Activated gamma-delta T cell (primary cell): ENCODE measurements at places on chromosomes 11 and 22.

DNA sequence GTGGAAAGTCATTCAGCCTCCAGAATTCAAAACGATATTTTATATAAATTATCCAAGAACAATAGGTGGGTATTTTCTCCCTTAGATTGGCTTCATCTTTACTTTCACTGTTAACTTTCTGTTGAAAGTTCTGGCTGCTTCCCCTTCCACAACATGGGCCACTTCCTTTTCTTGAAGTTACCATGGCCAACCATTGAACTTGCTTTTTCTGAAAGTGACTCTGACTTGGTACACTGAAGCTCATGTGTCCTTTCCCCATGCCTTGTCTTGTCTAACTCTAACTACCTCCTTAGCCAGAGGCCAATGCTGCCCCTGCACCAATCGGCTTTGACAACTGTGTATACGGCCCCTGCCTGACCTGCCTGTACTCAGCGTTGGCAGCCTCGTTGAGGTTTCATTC, 225.2 kb downstream of the FAT3 start:
- no peak for DNase-seq

DNA sequence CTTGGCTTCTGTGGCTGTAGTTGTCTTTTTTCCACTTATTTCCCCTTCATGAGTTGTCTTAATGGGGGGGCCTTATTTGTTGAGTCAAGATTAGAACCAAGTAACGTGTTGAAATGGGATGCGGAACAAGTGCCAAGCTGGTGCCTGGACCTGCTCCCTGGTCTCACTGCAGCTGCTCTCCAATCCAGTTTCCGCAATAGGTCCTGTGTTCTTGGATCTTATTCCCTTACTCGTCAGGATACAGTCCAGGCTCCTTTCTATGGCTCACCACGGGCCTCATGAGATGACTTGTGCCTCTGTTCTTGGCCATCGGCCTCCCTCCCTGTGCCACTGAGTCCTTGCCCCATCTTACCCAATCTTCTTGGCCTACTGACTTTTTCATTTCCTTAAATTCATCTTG, 159.6 kb upstream of the CADM1 start:
- no peak for DNase-seq

DNA sequence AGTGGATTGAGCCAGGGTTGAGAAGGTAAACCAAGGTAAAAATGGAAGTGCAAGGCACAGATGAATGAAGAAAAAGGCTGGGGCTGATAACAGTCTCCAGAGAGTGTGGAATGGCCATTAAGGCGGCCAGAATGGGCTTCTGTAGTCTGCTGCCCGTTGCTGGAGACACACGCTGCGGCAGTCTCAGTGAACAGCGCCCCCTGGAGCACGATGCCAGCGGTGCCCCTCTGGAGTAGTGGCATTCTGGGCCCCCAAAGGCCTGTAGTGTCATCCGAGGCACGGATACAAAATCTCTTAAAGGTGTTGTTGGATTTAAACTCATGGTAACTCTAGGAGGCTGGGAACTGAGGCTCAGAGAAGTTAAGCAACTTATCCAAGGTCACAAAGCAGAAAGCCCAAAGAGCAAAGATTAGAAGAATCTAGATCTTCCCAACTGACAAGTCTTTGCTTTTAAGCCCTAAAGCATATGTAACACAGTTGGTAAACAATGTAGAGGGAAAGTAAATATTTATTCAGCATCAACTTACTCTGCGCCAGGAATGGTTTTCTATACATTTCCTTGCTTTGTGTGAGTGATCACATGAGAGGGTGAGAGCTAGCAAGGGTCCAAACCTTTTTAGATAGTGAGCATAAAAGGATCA, 18.2 kb downstream of the KCNJ1 start:
- peak; percentile 23 for DNase-seq

GRCh38 chr11:128587415-128587814, at the start of gene ETS1:
TSS of gene ETS1 (minus strand) at chr11:128587558. CDS start at chr11:128573130, 14,428 bp downstream.
- DNase-seq: no peak

DNA sequence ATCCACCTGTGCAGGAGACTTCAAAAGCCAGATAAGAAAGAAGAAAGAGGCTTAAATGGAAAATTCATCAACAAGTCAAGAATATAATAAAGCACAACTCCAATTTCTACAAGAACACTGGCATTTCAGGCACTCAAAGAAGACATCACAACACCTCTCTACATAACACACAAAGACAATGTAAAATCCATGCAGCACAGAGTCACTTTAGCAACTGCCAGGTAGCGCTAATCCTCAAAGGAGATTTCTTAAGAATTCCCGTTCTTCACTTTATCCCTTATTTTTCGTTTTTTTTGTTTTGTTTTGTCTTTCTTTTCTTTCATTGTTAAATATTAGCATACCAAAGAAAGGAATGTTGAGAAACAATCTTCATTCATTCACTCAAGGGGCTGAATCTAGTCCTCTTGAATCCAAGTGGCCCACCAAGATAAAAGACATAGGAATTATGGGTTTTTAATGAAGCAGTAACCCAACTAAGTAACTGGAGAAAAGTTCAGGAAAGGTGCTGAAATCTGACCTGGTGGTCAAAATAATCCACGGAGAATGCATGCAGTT, 95.0 kb downstream of the CADM1 start:
- no peak for DNase-seq

DNA sequence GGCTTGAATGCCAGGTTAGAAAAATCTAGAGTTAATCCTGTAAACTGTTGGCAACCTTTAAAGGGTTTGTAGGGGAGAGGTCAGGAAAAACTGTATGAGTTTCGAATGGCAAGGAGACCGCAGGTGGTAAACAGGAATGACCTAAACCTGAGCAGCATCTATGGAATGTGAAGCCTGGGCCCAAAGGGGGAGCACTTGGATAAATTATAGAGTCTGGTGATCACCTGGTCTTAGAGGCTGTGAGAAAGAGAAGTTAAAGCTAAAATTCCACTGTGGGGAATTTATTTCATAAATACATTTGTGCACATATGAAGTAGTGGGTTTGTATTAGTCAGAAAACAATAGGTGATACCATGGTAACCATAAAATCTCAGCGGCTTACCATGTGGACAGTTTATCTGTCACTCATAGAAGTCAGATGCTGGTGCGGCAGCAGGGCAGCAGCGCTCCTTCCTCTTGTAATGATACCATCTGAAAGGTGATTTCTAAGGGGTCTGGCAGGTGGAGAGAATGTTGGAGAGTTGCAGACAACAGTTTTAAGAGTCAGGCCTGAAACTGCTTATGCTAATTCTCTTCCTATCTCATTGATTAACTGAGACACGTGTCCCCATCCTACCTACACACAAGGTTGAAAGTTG, 1104.4 kb upstream of the CCDC90B start:
- DNase-seq: no peak

DNA sequence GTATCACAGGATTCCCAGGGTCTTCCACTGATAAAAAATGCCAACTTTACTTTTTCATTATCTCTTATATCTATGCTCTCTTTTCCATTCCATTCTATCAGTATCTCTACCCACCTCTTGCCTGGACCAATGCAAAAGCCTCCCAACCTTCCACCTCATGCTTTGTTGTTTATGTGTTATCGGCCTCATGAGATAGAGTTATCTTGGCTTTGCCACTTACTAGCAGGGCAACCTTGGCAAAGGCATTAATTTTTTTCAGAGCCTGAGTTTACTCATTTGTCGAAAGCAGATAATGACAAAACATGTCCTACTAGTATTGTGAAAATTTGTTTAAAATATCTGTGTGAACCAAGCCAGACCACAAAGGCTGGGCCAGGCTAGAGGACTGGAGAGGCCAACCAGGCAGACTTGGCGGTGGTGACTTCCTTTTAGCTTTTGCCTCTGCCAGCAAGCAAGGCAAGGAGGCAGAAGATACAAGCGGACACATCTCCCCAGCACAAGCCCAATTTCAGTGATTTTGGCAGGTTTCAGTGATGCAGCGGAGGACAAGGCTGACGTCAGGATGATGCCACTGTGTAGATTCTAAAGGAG, 106.9 kb downstream of the ADAMTS15 start:
- DNase-seq: no peak

DNA sequence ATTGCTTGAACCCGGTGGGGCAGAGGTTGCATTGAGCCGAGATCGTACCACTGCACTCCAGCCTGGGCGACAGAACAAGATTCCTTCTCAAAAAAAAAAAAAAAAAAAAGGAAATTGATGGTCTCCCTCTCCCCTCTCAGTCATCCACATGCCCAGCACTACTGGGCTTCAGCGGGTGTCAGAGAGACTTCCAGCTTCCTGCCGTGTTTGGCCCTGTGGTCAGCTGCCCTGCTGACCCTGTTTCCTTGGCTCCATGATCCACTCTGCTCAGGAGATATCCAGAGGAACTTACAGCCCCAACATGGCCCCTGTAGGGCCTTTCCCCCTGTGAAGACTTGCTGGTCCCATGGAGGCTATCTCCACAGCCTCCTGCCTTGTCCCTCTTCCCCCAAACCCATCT, 6.1 kb upstream of the PNPLA3 start:
- no peak for DNase-seq

- no peak for DNase-seq
Measured at GRCh38 chr11:109016724-109017123, 351.9 kb downstream of the DDX10 start.

DNA sequence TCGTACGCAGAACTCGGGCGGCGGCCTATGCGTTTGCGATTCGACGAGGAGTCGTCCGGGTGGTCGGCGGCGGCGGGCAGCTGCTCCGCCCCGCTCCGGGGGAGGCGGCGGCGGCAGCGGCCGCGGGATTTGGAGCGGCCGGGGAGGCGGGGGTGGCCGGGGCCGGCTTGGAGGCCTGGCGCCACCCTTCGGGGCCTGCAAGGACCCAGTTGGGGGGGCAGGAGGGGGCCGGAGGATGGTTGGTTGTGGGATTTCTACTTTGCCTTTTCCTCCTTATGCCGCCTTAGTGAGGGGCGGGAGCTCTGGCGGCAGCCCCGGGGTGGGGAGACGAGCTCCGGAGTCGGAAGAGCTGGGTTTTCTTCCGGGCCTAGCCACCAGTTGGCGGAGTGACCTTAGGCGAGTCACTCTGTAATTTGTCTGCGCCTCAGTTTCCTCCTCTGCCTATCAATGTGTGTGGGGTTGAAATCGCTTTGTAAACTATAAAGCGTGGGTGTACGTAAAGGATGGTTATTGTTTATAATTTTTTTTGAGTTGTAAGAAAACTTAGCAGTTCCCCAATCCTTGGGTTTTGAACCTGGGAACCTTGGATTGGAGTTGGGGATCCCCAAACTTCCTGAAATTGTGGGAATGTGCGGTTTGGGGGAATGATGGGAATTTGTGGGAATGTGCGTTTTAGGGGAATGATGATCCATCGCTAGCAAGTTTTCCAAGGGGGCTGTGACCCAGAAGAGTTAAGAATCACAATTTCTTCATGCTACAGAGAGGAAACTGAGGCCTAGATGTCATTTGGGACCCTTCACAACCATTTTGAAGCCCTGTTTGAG, 679 bp downstream of the TUG1 start:
- DNase-seq: no peak

GRCh38 chr11:77636731-77637344, 756 bp downstream of the CLNS1A start:
- no peak for DNase-seq

DNA sequence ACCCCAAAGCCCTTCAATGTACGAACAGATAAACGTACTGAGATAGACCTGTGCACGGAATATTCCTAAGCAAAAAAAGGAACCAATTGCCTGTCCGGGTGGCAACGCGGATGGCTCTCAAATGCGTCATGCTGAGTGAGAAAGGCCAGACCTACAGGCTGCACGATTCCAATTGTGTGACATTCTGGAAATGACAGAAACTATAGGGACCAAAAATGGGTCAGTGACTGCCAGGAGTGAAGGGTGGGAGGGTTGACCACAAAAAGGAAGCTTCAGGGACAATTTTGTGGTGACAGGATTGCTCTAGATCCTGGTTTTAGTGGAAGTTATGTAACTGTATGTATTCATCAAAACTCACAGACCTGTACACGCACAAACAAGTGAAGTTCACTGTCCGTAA, 24.0 kb upstream of the SYT8 start:
- no peak for DNase-seq

DNA sequence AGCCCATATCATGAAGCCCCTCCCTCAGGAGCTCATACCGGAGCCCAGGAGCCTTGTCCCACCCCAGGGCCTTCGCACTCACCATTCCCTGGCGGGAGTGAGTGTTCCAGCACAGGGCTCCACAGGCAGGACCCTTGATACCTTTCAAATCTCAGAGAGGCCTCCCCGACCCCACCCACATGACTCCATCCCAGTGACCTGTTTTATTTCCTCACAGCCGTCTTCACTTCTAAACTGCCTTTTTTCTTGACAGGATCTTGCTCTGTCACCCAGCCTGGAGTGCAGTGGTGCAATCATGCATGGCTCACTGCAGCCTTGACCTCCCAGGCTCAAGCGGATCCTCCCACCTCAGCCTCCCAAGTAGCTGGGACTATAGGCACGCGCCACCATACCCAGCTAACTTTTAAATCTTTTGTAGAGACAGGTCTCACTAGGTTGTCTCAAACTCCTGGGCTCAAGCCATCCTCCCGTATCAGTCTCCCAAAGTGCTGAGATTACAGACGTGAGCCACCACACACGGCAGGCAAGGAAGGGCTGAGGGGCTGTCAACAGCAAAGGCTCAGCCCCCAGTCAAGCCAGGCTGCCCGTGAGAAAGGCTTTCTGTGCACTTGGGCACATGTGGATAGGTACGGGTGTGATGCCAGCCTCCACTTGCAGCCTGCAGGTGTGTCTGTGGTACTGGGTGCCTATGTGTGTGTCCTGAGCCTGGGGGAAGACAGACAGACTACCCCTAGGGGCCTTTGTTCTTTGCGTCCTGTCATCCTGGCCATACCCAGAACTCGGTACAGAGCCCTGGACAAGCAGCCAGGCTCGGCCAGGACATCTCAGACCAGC, 9.3 kb downstream of the RPL3 start:
- DNase-seq: no peak

DNA sequence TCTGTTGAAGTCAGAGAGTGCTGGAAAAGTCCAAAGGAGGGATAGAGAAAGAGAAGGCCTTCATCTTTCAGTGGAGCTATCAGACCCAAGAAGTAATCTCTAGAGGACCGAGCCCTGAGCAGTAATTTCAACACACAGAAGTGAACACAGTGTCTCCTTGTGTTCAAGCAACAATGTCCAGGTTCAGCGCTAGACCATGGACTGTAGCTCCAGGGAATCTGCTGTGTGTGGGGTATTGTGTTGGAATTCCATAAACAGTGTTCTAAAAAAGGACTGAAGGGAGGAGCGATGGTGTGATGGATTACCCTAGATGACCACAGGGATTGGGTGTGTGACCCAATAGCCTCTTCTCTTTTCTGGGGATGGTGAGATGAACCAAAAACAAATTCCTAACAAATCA, 165.9 kb downstream of the BLID start:
- DNase-seq: no peak

GRCh38 chr22:35839841-35840301, 122.2 kb downstream of the APOL5 start:
- DNase-seq: no peak

DNA sequence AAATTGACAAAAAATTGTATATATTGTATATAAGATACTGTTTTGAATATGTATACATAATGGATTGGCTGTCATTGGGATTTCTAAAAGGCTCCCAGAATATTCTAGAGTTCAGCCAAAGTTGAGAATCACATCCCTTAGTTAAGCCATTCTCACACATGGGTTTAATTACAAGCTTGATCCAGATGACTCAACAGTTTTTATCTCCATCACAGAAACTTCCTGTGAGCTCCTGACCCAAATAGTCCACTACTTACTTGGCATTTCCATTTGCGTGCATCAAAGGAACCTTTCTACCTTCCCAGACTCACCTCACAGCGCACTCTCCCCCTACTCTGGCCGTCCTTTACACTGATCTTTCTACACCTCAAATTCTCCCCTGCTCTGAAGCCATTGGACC, 184.8 kb upstream of the ARHGAP20 start:
- DNase-seq: no peak

- DNase-seq: no peak
Measured at GRCh38 chr22:28247136-28247535, 328.1 kb upstream of the PITPNB start.

- no peak for DNase-seq
Measured at GRCh38 chr11:37718431-37718999, 1120.5 kb upstream of the RAG2 start.
